ENCODE measurements at places on chromosomes 1 and 21.

GRCh38 chr1:44112486-44112885 is 6.1 kb upstream of the KLF17 start:
- no peak overlapping the region for H3K27ac ChIP-seq
- H3K4me3 ChIP-seq: no peak overlapping the region
- H3K27me3 ChIP-seq: no peaks in the 10 kb centered on the region
- no peak for DNase-seq
- no peaks in the 10 kb centered on the region for H3K4me1 ChIP-seq

GRCh38 chr1:209667708-209668107 is 7.5 kb upstream of the G0S2 start:
- peaks cover 39% of the 10 kb centered on the region for H3K27me3 ChIP-seq
- no peaks in the 10 kb centered on the region for H3K4me1 ChIP-seq
- no peak for DNase-seq
- H3K27ac ChIP-seq: no peak overlapping the region

- no peaks in the 10 kb centered on the region for H3K36me3 ChIP-seq
- no peaks in the 10 kb centered on the region for H3K27me3 ChIP-seq
- peak overlapping the region; percentile 78 for H3K27ac ChIP-seq
- H3K4me1 ChIP-seq: peaks cover 64% of the 10 kb centered on the region
- DNase-seq: no peak
Measured at GRCh38 chr1:16924919-16925477, 3.3 kb downstream of the CROCC start.

- H3K27me3 ChIP-seq: peaks cover 9% of the 10 kb centered on the region
Measured at GRCh38 chr1:70966018-70966638, 81.5 kb downstream of the PTGER3 start.

DNA sequence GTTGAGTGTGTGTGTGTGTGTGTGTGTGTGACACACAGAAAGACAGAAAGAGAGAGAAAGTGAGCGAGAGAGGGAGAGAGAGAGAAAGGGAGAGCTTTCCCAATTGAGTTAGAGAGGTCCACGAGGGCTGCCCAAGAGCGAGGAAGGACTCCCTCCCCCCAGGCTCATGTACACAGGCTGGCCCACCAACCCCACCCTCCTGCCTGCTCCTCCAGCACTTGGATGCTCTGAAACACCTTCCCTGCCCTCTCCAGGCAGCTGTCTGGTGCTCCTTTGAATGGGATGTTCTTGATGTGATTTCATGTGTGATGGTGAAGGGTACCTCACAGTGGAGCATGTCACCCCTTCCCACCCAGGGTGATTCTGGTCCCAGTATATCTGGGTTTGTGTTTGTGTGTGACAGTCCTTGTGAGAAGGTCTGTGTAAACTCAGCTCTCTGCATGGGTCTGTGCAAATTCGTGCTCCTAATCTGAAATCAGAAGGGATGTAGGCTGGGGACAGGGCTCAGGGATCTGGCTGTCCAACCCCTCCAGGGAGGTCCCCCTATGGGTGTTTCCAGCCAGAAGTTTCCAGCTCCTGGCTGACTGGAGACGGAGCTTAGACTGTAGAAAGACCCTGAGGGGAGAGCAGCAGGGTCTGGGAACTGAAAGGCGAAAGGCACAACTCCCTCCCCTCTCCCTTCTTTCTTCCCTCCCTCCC is 6.8 kb upstream of the PEAR1 start:
- no peaks in the 10 kb centered on the region for H3K36me3 ChIP-seq
- peaks cover 20% of the 10 kb centered on the region for H3K4me1 ChIP-seq
- H3K4me3 ChIP-seq: no peak overlapping the region
- peaks cover 63% of the 10 kb centered on the region for H3K27me3 ChIP-seq

GRCh38 chr1:226798427-226799411 is 59.6 kb upstream of the ITPKB start:
- no peaks in the 10 kb centered on the region for H3K4me1 ChIP-seq
- peak overlapping the region; percentile 78 for H3K27ac ChIP-seq
- no peaks in the 10 kb centered on the region for H3K27me3 ChIP-seq
- no peaks in the 10 kb centered on the region for H3K36me3 ChIP-seq

DNA sequence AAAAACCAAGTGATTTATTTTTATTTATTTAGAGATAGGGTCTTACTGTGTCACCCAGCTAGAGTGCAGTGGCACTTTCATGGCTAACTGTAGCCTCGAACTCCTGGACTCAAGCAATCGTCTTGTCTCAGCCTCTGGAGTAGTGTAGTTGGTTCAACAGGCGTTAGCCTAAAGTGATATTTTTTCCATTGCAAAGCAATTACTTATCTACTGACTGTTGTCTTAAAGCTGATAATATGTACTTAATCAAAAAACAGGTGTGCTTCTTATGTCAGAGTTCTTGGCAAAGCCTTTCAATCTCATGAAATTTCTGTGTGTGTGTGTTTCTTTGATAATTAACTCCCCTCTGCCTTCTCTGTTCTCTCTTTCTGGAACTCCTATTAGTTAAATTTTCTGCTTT is 62.4 kb upstream of the DUSP10 start:
- H3K4me1 ChIP-seq: no peaks in the 10 kb centered on the region
- H3K36me3 ChIP-seq: no peaks in the 10 kb centered on the region
- no peak for DNase-seq
- H3K27me3 ChIP-seq: peaks cover 3% of the 10 kb centered on the region
- H3K27ac ChIP-seq: no peak overlapping the region

DNA sequence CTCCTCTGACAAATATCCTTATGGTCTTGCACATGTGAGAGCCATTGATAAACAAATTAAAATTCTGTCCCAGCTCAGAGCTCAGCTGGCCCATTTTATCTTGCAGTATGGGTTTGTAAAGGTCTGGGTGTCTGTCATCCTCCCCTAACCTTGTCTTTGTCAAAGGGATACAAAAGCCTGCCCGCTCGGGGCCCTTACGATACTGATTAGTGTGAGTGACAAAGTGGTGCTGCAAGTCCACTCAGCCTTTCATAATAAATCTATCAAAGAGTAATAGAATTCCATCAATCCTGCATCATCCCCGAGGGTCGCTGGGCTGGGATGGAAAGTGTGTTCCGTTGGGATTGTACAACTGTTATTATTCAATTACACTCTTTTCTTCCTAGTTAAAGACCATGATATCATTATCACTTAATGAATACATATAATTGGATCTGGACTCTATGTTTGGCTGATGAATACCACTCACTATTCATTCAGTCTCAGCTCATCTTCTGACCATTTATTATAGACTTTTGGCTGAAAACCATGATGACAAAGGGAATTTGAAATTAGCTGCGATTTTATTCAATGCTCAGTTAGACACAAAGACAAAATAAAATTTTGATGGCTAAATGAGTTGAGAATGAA is 122.5 kb upstream of the FOXD3 start:
- no peaks in the 10 kb centered on the region for H3K36me3 ChIP-seq
- no peak for DNase-seq
- peak overlapping the region; percentile 1 for H3K4me3 ChIP-seq
- peaks cover 20% of the 10 kb centered on the region for H3K4me1 ChIP-seq
- peaks cover 12% of the 10 kb centered on the region for H3K27me3 ChIP-seq
- H3K27ac ChIP-seq: no peak overlapping the region

DNA sequence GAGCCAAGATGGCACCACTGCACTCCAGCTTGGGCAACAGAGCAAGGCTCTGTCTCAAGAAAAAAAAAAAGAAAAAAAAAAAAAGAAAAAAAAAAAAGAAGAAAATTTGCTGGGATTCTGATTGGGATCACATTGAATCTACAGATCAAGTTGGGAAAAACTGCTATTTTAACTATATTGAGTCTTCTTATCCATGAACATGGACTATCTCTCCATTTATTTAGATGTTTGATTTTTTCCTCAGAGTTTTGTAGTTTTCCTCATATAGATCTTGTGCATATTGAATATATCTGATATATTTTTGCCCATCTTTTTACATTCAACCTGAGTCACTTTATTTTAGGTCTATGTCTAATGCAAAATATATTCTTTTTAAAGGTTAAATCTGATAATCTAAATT is 58.3 kb upstream of the B3GALNT2 start:
- H3K27ac ChIP-seq: no peak overlapping the region
- H3K4me3 ChIP-seq: no peak overlapping the region
- peaks cover 16% of the 10 kb centered on the region for H3K36me3 ChIP-seq
- no peaks in the 10 kb centered on the region for H3K27me3 ChIP-seq
- DNase-seq: no peak
- peaks cover 13% of the 10 kb centered on the region for H3K4me1 ChIP-seq

DNA sequence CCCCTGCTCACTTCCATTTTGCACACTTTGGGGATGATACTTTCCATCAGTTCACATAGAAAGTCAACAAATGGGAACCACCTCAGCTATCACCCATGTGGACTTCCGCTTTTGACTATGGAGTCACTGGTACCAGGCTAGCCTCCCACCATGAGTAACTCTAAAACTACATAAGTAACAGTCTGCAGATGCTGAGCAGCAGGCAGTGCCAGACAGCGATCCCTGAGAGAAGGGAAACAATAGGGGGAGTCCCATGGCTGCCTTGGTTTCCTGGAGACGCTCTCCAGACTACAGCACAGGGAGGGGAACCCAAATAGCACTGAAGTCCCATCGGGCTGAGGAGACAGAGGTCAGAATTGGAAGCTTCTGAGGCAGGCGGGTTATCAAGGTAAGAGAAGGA is 2.8 kb upstream of the TFF2 start:
- no peaks in the 10 kb centered on the region for H3K36me3 ChIP-seq
- no peak overlapping the region for H3K27ac ChIP-seq
- no peak overlapping the region for H3K4me3 ChIP-seq
- H3K4me1 ChIP-seq: no peaks in the 10 kb centered on the region

GRCh38 chr1:161486806-161487741 is 18.2 kb upstream of the FCGR2A start:
- no peak overlapping the region for H3K4me3 ChIP-seq
- peak; percentile 25 for DNase-seq
- H3K27me3 ChIP-seq: peaks cover 69% of the 10 kb centered on the region
- H3K4me1 ChIP-seq: no peaks in the 10 kb centered on the region
- no peak overlapping the region for H3K27ac ChIP-seq

DNA sequence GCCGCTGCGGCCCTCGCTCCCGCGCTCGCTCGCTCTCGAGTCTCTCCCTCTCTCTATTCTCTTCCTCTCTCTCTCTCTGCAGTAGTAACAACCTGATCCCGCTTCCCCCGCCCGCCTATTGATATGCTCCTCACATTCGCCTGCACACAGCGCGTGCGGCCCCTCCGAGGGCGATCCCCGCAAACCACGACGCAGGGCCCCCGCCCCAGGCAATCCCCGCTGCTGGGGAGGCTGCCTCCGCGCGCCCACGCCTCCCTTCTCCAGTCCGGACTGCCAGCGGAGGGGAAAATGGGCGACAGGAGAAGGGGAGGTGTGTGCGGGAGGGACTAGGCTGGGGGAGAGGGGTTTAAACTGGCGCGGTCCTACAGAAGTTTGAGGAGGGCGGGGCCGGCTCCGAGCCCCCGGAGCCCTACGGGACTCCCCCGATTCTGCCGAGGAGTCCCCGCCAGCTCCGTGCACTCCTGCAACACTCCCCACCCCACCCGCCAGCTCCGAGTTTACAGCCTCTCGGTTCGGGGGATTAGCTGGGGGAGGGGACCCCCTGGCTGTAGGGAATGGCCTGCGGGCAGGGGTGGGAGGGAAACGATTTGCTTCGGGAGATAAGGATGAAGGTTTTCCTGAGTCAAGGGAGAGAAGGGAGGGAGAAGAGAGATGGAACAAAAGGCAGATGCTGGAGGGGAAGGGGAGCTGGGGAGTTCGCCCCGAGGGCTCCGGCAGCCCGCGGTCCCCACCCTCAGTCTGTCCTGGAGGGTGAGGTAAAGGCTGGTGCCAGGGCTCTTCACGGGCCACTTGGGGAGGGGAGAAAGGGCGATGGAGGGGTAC is 66.6 kb downstream of the SYT2 start:
- H3K27ac ChIP-seq: no peak overlapping the region
- H3K36me3 ChIP-seq: no peaks in the 10 kb centered on the region
- H3K4me1 ChIP-seq: peaks cover 39% of the 10 kb centered on the region
- H3K27me3 ChIP-seq: peaks cover 90% of the 10 kb centered on the region

DNA sequence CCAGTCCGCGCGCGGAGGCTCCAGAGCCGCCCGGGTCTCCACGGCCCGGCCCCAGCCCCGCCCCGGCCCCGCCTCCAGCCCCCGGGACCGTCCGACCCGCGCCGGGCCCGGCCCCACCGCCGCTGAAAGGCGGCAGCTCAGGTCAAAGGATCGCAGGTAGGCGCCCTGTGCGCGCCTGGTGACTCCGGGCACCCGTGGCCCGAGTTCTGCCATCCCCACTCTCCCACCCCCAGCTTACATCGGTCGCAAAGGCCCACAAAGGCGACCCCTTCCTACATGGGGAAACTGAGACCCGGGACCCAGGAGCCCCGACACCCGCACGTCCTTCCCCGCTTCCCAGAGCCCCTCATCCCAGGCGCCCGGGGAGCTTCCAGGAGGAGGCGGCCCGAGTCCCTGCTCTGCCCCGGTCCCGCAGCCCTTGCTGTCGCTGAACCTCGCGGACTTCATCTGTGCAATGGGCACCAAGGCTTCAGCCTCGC is at the start of gene TMEM200B:
Gene TMEM200B, minus strand, starts transcription at position 17 of the 479 bp plus-strand sequence. CDS start 2,075 bp downstream, outside the sequence.
- peaks cover 6% of the 10 kb centered on the region for H3K36me3 ChIP-seq
- H3K4me1 ChIP-seq: peaks cover 11% of the 10 kb centered on the region
- H3K4me3 ChIP-seq: peak within 1 kb of the TSS; percentile 83
- H3K27ac ChIP-seq: no peak within 1 kb of the TSS
- DNase-seq: no peak
- peaks cover 44% of the 10 kb centered on the region for H3K27me3 ChIP-seq

DNA sequence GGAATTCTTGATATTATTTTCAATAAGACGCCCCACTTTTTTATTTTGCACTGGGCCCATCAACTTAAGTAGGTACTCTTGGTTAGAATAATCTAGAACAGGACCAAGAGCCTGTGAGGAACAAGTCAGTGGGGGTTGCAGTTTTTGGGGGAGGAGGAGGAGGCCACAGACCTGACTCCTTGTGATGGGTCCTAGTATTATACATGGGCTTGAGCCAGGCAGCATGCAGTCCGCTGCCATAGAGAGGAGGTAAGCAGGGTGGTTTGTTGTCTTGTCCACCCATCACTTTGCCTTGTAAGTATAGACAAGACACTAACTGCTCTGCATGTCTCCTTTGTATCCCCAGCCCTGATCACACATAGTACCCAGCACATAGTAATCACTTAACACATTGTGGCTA is 24.5 kb downstream of the ROR1 start:
- no peaks in the 10 kb centered on the region for H3K36me3 ChIP-seq
- H3K27ac ChIP-seq: no peak overlapping the region
- peaks cover 4% of the 10 kb centered on the region for H3K4me1 ChIP-seq
- H3K27me3 ChIP-seq: no peaks in the 10 kb centered on the region

DNA sequence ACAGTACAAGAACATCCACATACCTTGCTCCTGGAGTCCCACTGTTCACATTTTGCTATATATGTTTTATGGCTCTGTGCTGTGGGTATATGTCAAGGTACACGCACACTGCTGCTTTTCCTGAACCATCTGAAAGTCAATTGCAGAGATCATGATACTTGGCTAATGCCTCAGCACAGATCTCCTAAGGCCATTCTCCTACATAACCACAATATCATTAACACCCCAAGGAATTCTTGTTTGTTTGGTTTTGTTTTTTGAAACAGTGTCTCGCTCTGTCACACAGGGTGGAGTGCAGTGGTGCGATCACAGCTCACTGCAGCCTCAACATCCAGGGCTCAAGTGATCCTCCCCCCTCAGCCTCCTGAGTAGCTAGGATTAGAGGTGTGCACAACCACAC is 16.0 kb downstream of the CTNNBIP1 start:
- no peaks in the 10 kb centered on the region for H3K36me3 ChIP-seq
- peaks cover 44% of the 10 kb centered on the region for H3K4me1 ChIP-seq
- peak overlapping the region; percentile 4 for H3K27ac ChIP-seq
- no peak overlapping the region for H3K4me3 ChIP-seq
